ENCODE measurements at places on chromosomes 7 and 10. TPM values are rescaled to one million over a fixed set of nuclear protein-coding genes. Genes with fewer than 3 reads are reported as not detected.

The PIK3AP1 gene
- total RNA-seq, result 0.29 TPM

The PTPRE gene
- total RNA-seq, result 4.1 TPM

The SVOPL gene
- not detected for total RNA-seq

The BCL7B gene
- total RNA-seq, result 56.7 TPM

The ADAM22 gene
- 0.18 TPM for total RNA-seq

The LOXL4 gene
- 57.2 TPM for total RNA-seq

The PDE1C gene
- total RNA-seq, result 0.86 TPM

The KCNK18 gene
- not detected for total RNA-seq

Measured in myometrial cell (primary cell).